ENCODE measurements at places on chromosomes 13 and 19.

DNA sequence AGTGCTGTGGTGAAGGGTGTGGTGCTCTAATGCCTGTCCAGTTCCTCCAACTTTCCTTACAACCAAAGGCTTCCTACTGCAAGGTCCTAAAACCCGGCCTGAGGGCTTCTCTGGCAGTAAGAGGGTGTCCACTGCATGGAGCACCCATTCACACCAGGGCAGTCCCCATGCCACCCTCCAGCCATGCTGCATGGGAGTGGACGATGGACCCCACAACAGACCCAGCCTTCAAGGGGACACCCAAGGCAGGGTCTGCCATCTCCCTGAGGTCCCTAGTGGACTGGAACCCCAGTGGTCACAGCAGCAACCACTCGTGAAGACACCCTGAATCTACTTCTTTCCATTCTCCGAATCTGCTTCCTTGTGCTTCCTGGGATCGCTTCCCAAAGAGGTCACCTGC lies 117.6 kb upstream of the SOX1 start:
- DNase-seq = no peak

- peak; percentile 83 for DNase-seq
These were observed 1.4 kb downstream of the CIC start for GRCh38 chr19:42270346-42271044.

GRCh38 chr13:75495938-75496337 lies 14.0 kb upstream of the TBC1D4 start:
- DNase-seq = peak; percentile 90

- peak; percentile 72 for DNase-seq
These were observed 451 bp upstream of the ICAM5 start for GRCh38 chr19:10289167-10289835.

- no peak for DNase-seq
These were observed 60.9 kb upstream of the ATP12A start for GRCh38 chr13:24619282-24619681.

DNA sequence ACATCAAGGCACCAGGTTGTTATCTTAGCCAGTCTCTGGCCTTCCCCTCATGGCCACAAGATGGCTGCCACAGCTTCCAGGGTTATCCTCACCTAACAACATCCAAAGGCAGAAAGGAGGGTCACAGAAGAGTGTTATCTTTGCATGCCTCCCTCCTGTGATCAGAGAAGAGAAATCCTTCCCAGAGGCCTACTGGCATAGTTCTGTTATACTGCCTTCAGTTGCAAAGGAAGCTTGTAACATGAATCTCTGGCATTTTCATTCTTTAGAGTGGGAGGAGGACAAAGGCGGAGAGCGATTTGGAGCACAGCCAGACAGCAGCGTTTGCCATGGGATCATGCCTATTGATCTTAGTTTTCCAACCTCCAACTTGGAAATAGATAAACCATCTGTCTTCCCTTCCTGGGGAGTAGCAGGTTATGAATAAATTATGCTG lies 135.7 kb downstream of the DNAJC15 start:
- no peak for DNase-seq

- peak; percentile 24 for DNase-seq
These were observed 15.1 kb downstream of the NALCN start for GRCh38 chr13:101401196-101401595.

DNA sequence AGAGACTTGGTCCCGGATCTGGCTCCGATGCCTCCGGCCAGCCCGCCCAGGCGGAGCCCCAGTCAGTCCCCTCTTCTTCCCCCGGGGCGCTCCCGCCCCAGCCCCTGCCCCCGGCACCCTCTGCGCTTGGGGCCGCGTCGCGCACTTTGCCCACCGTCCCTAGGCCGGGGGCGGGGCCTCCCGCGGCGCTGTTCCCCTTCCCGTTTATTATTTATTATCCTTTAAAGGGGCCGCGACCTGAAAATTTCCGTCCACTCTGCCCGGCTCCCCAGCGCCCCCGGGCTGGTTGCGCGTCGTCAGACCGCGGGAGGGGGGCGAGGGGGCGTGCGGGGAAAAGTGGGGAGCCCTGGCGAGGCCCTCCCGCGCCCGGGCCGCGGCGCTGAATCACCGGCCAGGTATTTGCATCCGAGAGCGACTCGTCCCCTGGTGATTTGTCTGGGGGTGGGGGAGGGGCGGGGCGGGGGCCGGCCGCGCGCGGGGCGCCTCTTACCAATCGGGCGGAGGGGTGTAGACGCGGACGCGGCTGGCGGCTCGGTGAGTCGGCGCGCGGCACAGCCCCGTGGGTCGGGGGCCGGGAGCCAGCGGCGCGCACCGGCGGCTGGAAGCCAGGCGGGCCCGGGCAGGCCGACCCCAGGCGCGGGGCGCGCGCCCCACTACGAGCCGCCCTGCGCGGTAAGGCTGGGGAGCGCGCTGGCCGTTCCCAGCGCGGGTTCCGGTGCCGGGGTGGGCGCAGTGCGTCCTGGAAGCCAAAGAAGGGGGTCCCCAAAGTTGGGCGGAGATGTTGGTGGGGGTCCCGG lies at the start of gene ARID3A:
Gene ARID3A (plus strand): TSS at position 510 of the 797 bp plus-strand sequence. CDS start 3,494 bp downstream, outside the sequence.
- DNase-seq = peak; percentile 78

DNA sequence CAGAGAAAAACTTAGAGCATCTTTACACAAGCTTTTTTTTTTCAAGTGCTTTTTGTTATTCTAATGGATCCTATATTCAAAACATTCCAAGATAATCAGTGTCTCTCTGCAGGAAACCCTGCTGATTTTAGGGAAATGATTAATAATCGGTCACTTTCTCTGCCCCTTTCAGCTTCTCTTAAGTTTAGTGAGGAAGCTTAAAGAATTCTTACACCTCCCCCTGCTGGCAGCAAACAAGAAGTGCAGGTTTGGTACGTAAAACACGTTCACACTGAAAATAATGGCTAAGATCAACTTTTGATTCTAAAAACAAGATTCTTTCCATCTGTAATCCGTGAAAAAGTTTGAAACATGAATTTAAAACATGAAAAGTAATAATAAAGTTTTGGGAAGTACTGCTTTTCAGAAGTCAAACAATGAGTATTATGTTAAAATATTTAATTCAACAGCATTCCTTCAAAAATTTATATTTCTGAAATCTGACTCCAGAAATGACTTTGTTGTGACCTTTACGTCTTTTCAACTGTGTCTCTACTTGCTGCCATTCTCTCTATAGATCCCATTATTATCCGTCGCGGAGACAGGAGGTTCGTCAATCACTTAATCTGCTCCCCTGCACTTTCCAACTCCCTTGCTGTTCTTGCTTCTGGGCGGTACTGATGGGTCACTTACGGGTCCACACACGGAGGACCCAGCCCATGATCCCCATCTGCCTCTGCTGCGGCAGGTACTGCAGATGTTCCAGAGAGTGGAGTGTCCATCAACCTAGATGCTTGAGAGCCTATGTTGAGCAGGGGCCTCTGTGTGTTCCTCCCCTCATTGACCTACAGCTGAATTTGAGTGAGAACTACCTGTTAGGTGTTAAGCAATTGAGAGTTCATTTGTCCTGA lies 203.1 kb upstream of the EDNRB start:
- DNase-seq = peak; percentile 33

GRCh38 chr19:47106821-47107201 lies 6.8 kb downstream of the ZC3H4 start:
- DNase-seq = no peak

GRCh38 chr13:82719987-82720386 lies 1162.3 kb downstream of the SLITRK1 start:
- no peak for DNase-seq

DNA sequence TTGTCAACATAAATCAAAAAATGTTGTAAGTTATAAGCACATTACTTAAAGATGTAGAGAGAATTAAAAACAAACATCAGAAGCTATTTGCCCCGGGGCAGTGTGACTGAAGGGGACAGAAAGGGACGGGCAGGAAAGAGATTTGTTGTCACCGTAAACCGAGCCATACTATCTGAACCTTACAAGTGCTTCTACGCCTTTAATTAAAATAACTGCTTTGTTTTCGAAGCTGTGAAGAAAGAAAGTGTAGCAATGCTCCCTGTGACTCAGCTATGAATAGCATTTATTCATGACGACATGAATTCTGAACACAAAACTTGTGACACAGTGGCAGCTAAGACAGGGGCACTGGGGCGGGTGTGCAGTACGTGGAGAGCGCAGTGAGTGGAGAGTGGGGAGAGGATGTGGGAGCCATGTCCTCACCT lies 30.0 kb downstream of the ZNF787 start:
- DNase-seq = no peak

DNA sequence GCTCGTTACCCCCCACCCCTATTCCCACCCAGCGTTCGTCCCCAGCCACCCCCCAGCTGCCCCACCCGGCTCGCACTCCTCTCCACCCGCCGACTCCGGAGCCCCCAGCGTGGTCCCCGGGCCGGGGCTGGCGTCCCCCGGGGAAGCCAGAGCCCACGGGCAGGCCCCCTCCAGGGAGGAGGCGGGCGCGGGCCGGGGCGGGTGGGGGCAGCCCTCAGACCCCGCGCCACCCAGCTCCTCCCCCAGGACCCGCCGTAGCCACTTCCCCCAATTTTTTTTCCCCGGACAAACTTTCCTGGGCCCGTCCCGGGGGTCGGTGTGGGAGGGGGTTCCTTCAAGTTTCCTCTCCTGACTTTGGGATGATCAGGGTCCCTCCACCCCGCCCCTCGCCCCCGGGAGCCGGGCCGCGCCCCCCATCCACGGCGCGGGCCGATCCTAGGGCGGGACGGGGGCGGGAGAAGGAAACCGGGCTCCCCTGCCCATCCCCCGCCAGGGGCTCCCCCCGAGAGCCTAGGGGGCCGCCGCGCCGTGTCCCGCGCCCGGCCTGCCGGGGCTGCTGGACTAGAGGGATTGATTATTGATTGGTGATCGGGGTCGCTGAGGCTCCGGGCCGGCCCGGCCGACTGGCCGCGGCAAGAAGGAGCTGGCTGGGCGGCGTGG lies 927 bp upstream of the TSHZ3 start:
- no peak for DNase-seq

GRCh38 chr19:18718015-18718526 lies 34.6 kb downstream of the CRTC1 start:
- no peak for DNase-seq

DNA sequence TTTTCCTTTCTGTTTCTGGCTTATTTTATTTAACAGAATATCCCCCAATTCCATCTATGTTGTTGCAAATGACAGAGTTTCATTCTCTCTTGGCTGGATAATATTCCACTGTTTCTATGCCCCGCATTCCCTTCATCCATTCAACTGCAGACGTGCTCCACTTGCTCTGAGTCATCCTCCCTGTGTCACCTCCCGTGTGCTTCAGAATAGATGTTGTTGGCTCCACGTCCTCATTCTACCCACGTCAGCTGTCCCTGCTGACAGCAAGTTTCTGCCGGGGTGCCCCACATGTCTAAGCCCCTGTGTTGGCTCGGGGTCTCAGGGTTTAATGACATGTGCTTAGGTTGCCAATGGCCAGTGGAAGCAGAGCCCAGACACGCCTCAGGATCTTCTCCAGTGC lies 1041.0 kb downstream of the UQCRFS1 start:
- no peak for DNase-seq
